ENCODE measurements at places on chromosomes 2 and 18.

GRCh38 chr2:70321370-70321769, 19.5 kb upstream of the FAM136A start:
- DNase-seq = no peak

DNA sequence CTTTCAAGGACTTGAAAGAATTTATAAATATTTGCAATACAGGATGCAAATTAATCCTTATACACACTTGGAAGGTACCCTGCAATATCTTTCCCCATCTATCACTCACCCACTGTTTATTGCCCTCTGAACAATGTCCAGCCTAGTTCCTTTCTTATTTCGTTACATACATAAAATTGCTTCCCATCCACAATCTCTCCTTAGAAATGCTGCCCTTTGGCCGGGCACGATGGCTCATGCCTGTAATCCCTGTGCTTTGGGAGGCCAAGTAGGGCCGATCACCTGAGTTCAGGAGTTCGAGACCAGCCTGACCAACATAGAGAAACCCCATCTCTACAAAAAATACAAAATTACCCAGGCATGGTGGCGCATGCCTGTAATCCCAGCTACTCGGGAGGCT, 41.2 kb upstream of the ATP8B1 start:
- no peak for DNase-seq

GRCh38 chr18:32167980-32168730, 21.7 kb upstream of the MEP1B start:
- DNase-seq = no peak

GRCh38 chr2:151837926-151838325, 9.7 kb upstream of the ARL5A start:
- no peak for DNase-seq

DNA sequence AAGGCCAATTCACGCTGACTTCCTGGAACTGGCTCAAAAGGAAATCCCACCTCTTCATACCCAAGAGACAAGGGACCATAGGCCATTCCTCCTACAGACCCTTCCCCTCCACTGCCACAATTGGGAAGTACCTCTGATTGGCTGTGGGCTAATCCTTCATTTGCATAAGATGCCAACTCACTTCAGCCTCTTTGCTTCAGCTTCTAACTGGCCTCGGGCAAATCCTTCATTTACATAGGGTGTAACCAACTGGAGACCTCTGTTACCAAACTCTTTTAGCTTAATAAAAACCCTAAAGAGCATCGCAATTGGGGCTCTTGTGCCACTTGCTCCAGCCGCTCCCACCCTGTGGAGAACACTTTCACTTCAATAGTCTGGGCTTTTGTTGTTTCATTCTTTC, 38.2 kb downstream of the MC2R start:
- no peak for DNase-seq

DNA sequence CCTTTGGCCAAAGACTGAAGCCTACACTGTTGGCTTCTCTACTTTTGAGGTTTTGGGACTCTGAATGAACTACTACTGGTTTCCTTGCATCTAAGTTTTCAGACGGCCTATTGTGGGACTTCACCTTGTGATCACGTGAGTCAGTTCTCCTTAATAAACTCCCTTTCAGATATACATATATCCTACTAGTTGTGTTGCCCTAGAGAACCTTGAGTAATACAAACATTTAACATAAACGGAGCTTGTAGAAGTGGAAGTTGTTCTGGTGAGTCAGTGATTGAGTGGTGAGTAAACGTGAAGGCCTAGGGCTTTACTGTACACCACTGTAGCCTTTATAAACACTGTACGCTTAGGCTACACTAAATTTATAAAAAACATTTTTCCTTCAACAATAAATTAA, 107.2 kb upstream of the CDH2 start:
- DNase-seq = no peak

GRCh38 chr2:196884368-196884767, 42.1 kb downstream of the PGAP1 start:
- no peak for DNase-seq

GRCh38 chr2:28583899-28584553, 88.2 kb downstream of the PLB1 start:
- peak; percentile 94 for DNase-seq

- no peak for DNase-seq
Observed at GRCh38 chr2:122168799-122169198, 413.3 kb downstream of the TSN start.

DNA sequence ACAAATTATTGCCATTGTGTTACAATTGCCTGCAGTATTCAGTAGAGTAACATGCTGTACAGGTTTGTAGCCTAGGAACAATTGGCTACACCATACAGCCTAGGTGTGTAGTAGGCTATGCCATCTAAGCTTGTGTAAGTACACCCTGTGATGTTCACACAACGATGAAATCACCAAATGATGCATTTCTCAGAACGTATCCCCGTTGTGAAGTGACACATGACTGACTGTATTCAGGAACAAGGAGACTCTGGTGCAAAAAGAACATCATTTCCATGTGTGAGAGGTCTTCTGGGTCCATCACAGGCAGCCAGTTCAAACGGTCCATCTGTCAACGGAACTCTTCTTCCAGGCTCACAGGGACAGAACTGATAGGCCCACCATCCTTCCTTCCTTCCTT, 263.7 kb downstream of the ANAPC1 start:
- DNase-seq = no peak

- DNase-seq = no peak
Observed at GRCh38 chr2:168350380-168350779, 103.0 kb upstream of the STK39 start.

DNA sequence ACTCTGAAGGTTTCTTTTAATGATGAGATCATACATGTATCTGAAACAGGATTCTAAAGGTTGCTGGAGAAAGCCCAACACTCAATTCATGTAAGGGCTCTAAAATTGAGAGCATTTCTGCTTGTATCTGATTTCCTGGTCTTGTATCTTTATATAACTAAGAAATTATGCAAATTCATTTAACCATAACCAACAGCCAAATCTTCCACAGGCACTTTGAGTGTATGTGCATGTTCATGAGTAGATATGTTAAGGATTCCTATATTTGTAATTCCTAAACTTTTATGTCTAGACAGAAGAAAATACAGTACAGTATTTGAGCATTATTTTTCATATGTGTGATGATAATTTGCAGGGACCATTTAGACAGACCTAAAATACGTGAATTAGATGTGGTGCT, 20.4 kb upstream of the PELI1 start:
- no peak for DNase-seq

- DNase-seq = no peak
Observed at GRCh38 chr18:61833978-61834377, 58.8 kb downstream of the RNF152 start.

GRCh38 chr2:41926614-41927580, 120.9 kb upstream of the PKDCC start:
- peak; percentile 39 for DNase-seq
